ENCODE measurements at places on chromosomes 1 and 21. TPM values are rescaled to one million over a fixed set of nuclear protein-coding genes. Genes with fewer than 3 reads are reported as not detected.

- H3K4me1 ChIP-seq: no peaks in the 10 kb centered on the region
- no peak for DNase-seq
- H3K36me3 ChIP-seq: no peaks in the 10 kb centered on the region
- no peak overlapping the region for H3K4me3 ChIP-seq
- H3K27ac ChIP-seq: no peak overlapping the region
Observed at GRCh38 chr1:198417039-198417438, 123.4 kb downstream of the ATP6V1G3 start.

GRCh38 chr1:28417926-28418637, 48.5 kb downstream of the PHACTR4 start:
- no peaks in the 10 kb centered on the region for H3K27me3 ChIP-seq
- no peaks in the 10 kb centered on the region for H3K36me3 ChIP-seq
- no peak overlapping the region for H3K27ac ChIP-seq
- no peak overlapping the region for H3K4me3 ChIP-seq
- DNase-seq: no peak

- H3K27me3 ChIP-seq: peaks cover 8% of the 10 kb centered on the region
- no peak overlapping the region for H3K27ac ChIP-seq
- DNase-seq: no peak
- H3K4me3 ChIP-seq: no peak overlapping the region
Observed at GRCh38 chr1:230581446-230582079, 60.7 kb upstream of the COG2 start.

The S100A7 gene
- total RNA-seq: not detected

All from activated CD4-positive, alpha-beta memory T cell treated with anti-CD3 and anti-CD28 coated beads, Interleukin-2, amount 10 ng/mL, durations not matched to agents 7 days and 5 days (primary cell).